ENCODE measurements at places on chromosomes 2 and 18.
A peak's percentile ranks its signal among the peaks of the same experiment; 100 is the strongest.

DNA sequence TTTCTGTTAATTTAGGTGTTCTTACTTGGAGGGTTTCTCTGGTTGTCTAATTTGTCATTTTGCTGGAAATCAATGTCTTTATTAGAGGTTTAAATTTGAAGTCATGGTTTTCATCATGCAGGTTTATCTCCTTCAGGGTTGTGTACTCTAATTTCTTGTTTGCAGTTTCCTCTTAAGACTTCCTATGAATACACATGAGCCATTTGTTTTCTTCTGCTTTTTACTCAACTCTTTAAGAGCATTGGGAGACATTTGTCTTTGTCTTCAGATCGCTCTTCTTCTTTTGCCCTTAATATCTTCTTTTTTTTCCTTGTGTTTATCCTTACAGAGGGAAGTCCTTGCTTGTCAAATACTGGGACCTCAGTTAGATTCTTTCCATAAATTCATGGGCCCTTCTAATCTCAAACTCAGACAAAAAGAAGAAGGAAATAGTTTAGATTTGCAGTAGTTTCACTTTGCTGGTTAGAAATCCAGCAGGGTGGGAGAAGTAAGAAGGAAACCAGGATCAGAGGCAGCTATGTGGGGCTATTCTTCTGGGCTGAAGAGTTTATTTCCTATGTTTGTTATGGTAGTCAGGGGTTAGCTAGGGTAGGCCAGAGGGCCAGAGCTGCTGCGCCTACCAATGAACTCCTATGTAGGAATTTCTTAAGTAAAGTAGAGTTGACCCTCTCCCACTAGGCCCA lies 176.6 kb downstream of the DYSF start:
- DNase-seq = no peak

GRCh38 chr2:117646872-117647271 lies 167.6 kb upstream of the DDX18 start:
- DNase-seq = no peak

GRCh38 chr2:204517154-204517553 lies 28.1 kb upstream of the PARD3B start:
- no peak for DNase-seq

DNA sequence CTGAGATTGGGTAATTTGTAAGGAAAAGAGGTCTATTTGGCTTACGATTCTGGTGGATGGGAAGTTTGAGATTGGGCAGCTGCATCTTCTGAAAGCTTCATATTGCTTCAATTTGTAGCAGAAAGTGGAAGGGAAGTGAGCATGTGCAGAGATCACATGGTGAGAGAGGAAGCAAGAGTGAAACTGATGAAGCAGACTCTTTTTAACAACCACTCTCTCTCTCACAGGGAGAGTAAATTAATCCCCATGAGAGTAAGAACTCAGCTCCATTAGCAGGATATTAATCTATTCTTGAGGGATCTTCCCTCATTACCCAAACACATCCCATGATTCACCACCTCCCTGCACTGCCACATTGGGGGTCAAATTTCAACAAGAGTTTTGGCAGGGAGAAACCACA lies 298.5 kb upstream of the CELF4 start:
- DNase-seq = no peak

GRCh38 chr2:176145085-176145969 lies 6.0 kb upstream of the HOXD4 start:
- no peak for DNase-seq

GRCh38 chr18:37889963-37890362 lies 324.4 kb upstream of the CELF4 start:
- DNase-seq = no peak

DNA sequence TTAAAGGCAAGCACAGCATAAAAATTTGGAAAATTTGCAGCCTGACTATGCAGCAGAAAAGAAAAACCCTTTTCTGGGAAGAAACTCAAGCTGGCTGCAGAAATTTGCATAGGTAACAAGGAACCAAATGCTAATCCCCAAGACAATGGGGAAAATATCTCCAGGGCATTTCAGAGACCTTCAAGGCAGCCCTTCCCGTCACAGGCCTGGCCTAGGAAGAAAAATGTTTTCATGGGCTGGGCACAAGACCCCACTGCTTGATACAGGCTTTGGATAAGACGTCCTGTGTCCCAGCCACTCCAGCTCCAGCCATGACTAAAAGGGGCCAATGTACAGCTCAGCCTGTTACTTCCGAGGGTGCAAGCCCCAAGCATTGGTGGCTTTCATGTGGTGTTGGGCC lies 717.6 kb downstream of the TDRD15 start:
- no peak for DNase-seq

GRCh38 chr2:67952066-67952465 lies 110.7 kb downstream of the C1D start:
- no peak for DNase-seq

- no peak for DNase-seq
These were observed 77.8 kb downstream of the RAPGEF4 start for GRCh38 chr2:172813314-172813888.

GRCh38 chr2:111072220-111072871 lies 48.4 kb upstream of the BCL2L11 start:
- no peak for DNase-seq

DNA sequence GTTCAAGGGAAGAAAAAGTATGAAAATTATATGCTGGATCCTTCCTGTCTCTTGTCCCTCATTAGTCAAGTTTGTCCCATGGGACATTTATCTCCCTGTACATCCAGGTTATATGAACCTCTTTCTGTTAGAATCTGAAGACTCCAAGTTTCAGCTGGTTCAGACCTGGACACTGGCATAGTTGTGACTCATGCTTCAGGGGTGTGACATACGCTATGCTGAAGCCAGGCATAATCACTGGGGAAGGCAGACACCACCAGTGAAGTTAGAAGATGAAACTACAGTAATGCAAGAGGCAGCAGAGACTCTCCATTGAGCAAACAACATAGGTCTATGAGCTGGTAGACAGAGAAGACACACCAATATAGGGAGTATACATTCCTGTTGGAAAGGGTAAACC lies 269.7 kb upstream of the SLC8A1 start:
- DNase-seq = no peak

GRCh38 chr2:20446917-20447436 lies at the start of gene RHOB:
Gene RHOB, plus strand, starts transcription at chr2:20447074. Its CDS starts 392 bp downstream, at chr2:20447466.
- peak; percentile 49 for DNase-seq

GRCh38 chr2:119025762-119026351 lies 83.9 kb downstream of the MARCO start:
- DNase-seq = no peak

DNA sequence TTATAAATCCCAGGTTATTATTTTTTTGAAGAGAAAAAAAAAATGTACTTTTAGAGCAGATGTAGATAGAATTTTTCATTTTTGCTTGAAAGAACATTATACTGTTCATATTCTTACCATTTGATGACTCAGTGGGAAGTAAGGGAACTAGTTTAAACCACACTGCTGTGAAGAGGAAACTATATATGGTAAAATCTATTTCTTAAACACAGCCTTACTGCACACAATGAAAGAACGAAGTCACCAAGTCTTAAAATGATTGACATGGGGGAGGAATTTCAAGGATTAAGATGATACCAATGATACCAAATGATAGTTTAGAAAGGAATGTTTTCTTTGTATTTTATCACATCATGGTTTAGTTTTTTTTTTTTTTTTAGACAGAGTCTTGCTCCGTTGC lies 5.0 kb downstream of the ACTR2 start:
- no peak for DNase-seq

DNA sequence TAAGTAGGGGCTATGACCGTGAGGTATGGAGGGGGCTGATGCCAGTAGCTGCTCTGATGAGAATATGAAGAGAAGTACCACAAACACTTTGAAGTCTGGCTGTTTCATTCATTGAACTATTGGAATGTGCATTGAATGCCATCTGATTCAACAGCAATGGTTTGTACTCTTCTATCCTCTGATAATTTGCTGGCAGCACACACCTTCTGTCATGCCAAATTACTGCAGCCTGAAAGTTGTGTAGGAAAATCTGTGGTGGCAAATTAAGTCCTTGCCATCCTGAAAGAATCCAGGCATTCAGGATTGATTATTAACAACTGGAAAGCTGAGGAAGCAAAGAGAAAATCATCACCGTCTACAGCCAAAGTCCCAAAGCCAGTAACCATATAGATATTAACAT lies 711.2 kb downstream of the NRXN1 start:
- DNase-seq = no peak

DNA sequence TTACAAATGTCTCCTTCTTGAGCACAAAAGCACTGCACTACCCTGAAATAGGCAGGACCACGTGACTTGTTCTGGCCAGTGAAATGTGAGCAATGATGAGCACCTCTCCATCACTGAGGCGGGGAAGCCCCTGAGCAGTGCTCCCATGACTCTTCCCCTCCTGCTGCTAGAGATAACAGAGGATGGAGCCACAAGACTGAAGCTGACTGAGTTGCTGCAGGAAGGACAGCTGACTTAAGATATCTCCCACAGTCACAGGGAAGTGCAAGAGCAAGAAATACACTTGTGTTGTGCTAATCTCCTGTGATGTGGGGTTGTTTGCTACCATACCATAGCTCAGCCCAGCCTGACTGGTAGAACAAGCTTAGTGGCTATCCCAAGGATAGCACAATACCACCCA lies 38.7 kb downstream of the STK39 start:
- DNase-seq = no peak

DNA sequence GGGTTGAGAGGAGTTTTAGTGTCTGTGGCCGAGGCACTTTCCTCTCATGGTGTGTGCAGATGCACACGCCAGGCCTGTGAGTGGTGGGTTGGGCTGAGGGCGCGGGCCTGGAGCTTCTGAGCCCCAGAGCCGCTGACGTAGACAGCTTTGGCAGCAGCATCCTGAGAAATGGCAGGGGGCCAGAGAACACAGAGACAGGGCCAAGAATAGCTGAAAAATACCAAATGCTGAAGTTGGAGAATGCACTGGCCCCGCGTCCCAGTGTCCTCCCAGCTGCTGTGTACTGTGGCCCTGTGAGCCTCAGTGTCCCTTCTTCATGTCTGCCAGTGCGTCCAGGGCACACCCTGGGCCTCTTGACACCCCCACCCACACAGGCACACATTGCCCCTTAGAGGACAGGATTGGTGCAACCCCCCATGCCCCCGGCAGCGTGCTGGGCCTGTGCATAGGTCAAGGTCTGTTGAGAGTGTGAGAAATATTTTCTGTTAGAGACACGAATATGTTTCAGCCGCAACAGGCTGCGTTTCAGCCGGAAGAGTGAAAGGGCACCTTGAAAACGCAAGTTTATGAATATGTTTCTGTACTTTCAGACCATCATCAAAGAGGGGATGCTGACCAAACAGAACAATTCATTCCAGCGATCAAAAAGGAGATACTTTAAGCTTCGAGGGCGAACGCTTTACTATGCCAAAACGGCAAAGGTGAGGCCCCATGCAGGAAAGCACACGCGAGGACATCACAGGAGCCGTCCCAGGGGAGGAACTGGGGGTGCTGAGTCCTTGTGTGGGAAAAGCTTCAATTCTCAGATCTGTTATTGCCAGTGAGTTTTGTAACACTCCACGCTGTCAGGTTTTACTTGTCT lies 33.6 kb downstream of the DGKD start:
- no peak for DNase-seq

DNA sequence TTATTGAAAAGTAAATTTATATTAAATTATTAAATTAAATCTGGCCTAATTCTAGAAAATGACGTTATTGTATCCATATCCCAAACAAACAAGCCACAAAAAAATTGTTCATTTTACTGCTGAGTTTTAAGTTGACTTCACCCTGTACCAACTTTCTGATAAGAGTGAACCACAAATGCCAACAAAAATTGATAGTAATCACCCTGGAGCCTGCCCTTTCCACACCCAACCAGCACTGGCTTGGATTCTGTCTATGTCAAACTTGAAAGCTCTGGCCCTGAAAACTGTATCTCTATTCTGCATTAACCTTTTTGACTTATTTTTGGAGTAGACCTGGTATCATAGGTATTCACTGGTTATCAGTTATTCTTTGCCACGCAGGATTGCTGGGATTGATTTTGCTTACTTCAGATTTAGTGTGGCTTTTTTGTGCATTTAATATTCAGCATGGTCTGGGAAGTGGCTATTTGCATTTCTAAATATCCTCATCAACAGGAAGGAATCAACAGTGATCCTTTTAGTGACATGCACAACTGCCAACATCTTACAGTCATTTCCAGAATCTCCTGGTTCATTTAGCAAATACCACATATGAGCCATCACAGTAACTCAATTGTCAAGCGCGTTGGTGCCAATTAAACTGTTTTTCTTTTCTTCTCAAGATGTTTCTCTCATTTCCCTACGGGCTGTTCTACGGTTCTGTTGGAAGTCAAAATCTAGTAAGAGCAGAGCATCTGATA lies 11.4 kb upstream of the SRBD1 start:
- DNase-seq = no peak

DNA sequence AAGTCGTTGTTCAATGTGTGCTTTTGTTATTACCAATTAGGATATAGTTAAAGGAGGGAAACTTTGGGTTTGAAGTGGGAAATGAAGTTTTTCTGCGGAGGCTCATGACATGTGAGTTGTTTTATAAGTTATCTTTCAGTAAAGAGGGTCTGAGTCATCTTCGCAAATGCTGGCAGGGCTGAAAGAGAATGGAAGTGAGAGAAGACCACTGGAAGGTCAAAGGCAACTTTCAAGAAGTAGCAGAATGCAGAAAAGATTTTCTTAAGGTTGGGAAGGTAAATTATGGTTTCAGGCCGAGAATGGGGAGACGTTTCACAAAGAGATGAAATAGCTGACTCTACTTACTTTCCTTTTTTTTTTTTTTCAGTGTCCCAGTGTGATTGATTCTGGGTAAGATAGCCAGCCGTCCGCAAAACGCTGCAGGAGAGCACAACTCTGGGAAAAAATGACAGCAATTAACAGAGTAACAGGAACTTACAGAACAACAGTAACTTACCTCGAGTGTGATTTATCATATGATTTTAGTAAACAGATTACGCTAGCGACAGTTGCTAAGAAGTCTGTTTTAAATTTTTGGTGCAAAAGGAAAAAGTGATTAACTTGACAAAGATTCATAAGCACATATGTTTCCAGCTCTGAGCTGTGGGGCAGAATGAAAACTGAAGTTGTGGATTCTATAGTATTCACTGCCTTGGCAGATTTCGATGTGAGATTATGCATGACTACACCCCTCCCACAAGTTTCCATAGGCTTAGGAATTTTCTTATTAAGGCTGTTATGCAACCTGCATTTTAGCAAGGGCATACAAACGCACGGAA lies 46.8 kb upstream of the ACTR3 start:
- DNase-seq = no peak

- DNase-seq = no peak
These were observed 533 bp downstream of the HPCAL1 start for GRCh38 chr2:10303181-10303693.

- no peak for DNase-seq
These were observed 377.4 kb downstream of the TGIF1 start for GRCh38 chr18:3827236-3827845.

- DNase-seq = no peak
These were observed 4.4 kb upstream of the FARP2 start for GRCh38 chr2:241351640-241352031.

GRCh38 chr2:216478151-216478550 lies 20.5 kb upstream of the RPL37A start:
- DNase-seq = no peak

DNA sequence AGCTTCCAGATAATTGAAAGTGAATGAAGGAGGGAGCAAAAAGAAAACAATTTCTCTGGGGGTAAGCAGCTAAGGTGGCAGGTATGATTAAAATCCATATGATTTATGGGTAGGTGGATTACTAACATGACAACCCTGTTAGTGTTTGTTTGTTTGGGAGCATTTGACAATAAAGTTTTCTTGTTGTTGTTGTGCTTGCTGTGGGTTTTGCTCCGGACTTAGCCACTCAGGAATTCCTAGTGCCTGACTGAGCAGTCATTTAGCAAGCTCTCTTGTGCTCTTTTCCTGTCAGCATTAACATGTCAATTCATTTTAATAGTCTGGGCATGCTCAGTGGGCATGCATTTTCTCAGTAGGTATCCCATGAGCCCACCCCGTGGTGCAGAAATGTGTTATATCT lies 674.8 kb upstream of the ZEB2 start:
- no peak for DNase-seq

- DNase-seq = no peak
These were observed 50.6 kb upstream of the FMNL2 start for GRCh38 chr2:152284398-152284797.

Data from activated naive CD4-positive, alpha-beta T cell (primary cell).